ENCODE measurements at places on chromosomes 6 and 20.

- no peak for DNase-seq
These were observed 23.1 kb downstream of the NEDD9 start for GRCh38 chr6:11209369-11209768.

- no peak for DNase-seq
These were observed 435.8 kb upstream of the JARID2 start for GRCh38 chr6:14810021-14810420.

GRCh38 chr6:150191809-150192208 is 49.0 kb downstream of the PPP1R14C start:
- DNase-seq, result no peak

DNA sequence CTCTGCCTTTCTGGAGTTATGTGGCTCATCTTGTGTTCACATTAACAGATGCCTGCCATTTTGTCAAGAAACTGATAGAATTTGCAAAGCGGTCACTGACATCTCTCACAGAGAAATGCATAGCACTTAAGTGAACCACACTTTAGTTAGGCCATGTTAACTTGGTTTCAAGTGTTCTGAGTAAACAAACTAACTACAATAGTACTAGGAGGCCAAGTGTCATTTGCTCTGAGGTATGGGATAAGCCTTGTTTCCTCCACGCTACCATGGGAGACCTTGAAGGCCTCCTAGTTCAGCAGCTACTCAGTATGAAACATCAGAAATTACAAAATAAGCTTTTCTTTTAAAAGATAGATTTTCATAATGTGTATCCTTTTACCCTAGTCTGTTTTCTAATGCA is 143.5 kb upstream of the MARCKS start:
- DNase-seq, result no peak

DNA sequence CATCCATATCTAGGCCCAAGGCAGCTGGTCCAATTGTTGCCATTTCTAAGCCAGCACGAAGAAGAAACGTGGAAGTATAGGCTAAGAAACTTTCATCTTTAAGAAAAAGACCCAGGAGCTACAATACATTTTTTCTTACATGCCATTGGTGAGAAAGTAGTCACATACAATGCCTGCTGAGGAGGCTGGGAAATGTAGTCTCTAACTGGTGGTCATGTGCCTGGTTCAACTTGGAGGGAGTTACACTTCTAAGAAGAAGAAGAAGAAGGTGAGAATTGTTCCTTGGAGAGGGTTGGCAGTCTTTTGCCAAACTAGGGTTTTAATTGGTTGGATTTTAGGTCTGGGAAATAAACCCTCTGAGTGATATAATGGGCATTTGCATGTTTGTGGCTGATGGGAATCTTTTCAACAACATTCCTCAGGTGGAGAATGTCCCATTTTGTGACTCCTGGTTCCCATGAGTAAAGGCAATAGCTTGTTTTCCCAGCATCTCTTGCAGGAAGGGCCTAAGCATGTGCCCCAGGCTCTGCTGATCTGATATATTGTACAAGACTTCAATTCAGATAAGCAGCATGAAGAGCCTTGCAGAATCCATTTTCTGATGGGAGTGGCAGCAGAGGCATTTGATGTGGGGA is 47.0 kb upstream of the PREP start:
- DNase-seq, result no peak

GRCh38 chr20:20608641-20609040 is 103.8 kb downstream of the RALGAPA2 start:
- DNase-seq, result no peak

GRCh38 chr6:159973951-159974350 is 5.1 kb downstream of the IGF2R start:
- no peak for DNase-seq

DNA sequence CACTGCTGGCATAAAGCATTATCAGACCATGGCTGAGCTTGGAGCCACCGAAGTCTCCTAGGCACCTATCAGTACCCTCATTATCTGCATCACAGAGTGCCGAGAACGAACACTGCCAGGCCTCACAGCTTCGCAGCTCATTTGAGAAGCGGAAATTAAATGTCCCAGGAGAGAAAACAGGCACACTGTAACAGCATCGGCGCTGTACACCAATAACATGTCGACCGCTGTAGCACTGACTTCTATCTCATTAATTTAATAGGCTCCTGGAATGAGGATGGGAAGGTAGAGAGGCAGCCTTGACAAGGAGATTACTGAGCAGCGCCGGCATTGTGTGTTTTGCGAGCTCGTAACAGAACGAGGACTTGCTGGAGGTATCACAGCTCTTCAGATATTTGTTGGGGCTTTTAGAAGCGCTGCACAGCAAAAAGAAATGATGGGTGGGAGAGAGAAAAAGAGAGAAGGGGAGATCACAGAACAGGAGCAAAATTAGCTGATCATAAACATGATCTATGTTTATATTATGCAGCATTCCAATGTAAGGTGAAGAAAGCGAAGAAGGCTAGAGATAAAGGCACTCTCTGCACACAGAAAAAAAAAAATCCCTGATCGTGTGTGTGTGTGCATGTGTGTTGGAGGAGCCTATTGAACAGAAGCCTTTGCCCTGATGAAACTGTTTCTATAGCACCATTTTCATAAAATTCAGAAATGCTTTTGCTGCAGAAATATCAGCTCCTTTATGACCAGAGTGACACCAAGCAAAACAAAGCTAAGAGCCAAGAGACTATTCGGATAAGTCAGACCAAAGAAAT is 29.2 kb downstream of the ID4 start:
- no peak for DNase-seq

GRCh38 chr6:99912657-99913056 is 81.4 kb downstream of the MCHR2 start:
- DNase-seq, result no peak

DNA sequence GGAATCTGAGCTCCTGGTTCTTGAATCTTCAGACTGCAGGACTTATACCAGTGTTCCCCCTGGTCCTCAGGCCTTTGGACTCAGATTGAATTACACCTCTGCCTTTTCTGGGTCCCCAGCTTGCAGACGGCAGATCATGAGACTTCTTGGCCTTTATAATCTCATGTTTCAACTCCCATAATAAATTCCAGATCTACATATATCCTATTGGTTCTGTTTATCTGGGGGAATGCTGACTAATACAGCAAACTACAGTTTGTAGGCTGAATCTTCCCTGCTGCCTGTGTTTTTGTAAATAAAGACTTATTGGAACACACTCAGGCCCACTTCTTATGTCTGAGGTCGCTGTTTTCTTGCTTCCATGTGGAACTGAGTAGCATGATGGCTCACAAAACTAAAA is 184.7 kb downstream of the HDGFL1 start:
- DNase-seq, result no peak

GRCh38 chr6:8191629-8192028 is 89.3 kb upstream of the EEF1E1 start:
- DNase-seq, result no peak

DNA sequence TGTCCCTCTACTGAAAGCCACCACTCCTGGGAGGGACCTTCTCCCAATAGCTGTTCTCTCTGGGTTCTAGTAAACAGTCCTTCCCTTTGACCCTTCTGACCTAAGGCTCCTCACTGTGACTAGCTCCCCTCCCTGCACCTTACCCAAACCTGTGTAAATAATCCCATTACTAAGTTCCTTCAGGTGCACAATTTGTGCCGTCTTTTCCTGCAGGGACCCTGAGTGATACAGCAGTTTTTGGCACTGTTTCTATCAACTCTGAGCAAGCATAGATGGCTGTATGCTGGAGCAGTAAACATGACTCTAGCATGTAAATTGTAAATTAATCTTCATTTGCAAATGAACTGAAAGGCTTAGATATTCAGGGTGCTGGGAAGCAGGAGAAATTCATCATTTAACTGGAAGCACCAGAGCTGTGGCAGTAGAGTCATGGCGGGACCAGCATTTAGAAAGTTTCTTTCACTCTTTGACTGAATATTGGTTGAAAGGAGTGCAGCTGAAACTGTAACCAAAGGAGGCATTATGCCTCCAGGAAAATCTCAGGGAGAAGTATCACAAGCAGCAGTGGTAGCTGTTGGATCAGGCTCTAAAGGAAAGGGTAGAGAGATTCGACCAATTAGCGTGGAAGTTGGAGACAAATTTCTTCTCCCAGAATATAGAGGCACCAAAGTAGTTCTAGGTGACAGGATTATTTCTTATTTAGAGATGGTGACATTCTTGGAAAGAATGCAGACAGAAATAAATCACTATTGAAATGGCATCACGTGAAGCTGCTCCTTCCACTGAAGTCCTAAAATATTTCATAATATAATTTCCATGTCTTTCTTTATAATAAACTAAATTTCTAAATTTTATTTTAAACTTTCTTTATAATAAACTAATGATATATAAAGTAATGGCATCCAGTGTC is 117.8 kb downstream of the TCP11 start:
- no peak for DNase-seq

DNA sequence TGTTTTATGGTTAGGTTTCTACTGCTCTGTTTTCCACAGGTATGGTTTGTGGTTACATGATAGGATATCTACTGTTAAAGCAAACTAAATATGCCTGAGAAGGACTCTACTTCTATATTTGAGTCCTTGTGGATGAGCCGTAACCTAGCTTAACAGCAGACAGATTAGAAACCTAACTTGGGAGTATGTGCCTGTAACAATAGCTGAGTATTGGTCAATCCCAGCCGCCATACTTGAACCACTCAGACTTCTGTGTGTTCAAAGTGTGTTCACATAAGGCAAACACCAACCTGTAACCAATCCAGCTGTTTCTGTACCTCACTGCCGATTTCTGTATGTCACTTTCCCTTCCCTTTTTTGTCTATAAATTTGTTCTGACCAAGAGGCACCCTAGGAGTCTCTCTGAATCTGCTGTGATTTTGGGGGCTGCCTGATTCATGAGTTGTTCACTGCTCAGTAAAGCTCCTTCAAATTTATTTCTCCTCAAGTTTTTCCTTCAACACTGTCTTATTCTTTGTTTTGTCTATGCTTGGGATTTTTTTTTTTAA is 37.1 kb downstream of the PHF3 start:
- DNase-seq, result no peak

DNA sequence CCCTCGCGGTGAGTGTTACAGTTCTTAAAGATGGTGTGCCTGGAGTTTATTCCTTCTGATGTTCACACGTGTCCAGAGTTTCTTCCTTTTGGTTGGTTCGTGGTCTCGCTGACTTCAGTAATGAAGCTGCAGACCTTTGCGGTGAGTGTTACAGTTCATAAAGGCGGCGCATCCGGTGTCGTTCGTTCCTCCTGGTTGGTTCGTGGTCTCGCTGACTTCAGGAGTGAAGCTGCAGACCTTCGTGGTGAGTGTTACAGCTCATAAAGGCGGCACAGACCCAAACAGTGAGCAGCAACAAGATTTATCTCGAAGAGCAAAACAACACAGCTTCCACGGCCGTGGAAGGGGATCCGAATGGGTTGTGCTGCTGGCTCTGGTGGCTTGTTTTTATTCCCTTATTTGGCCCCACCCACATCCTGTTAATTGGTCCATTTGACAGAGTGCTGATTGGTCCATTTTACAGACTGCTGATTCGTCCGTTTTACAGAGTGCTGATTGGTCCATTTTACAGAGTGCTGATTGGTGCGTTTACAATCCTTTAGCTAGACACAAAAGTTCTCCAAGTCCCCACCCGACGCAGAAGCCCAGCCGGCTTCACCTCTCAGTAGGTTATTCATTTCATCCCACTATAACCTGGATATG is 48.2 kb upstream of the ARG1 start:
- no peak for DNase-seq

- no peak for DNase-seq
These were observed 126.2 kb upstream of the EYA4 start for GRCh38 chr6:133114973-133115372.

GRCh38 chr6:143125864-143126573 is 65.3 kb downstream of the AIG1 start:
- DNase-seq, result no peak

- no peak for DNase-seq
These were observed 193.2 kb upstream of the SALL4 start for GRCh38 chr20:51995551-51995951.

DNA sequence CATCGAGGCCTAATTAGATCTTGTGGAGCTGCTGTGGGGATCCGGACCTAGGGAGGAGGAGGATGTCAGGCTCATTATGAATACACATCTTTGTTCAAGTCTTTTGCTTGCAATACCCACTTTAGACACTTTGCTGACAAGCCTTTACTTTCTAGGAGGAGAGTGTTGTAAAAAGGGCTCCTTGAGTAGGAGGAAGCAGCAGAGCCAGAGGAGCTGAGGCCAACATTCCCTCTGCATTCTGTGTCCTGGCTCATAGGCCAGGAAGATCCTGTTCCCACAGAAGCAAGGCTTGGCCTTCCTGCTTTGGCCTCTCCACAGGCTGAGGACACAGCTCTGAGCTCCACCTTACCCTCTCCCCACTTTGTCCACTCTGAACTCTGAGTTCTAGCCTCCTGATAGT is 67.1 kb downstream of the TPD52L1 start:
- no peak for DNase-seq

GRCh38 chr6:43740961-43741764 is 28.8 kb upstream of the VEGFA start:
- no peak for DNase-seq
